ENCODE measurements at places on chromosomes 6 and 20. TPM values are rescaled to one million over a fixed set of nuclear protein-coding genes. Genes with fewer than 3 reads are reported as not detected.

Gene NMBR
- not detected for total RNA-seq

Gene SLC2A4RG
- 58.5 TPM for total RNA-seq

Gene MACROD2
- not detected for total RNA-seq

Gene SNTA1
- 28.2 TPM for total RNA-seq

Gene IL17F
- total RNA-seq: not detected

Gene FOXF2
- total RNA-seq: 0.81 TPM

Gene FRS3
- 1.9 TPM for total RNA-seq

Gene PI3
- 4.5 TPM for total RNA-seq

Gene COL12A1
- 194 TPM for total RNA-seq

Gene CHMP4B
- 41.2 TPM for total RNA-seq
